ENCODE measurements at places on chromosomes 12 and 14.

DNA sequence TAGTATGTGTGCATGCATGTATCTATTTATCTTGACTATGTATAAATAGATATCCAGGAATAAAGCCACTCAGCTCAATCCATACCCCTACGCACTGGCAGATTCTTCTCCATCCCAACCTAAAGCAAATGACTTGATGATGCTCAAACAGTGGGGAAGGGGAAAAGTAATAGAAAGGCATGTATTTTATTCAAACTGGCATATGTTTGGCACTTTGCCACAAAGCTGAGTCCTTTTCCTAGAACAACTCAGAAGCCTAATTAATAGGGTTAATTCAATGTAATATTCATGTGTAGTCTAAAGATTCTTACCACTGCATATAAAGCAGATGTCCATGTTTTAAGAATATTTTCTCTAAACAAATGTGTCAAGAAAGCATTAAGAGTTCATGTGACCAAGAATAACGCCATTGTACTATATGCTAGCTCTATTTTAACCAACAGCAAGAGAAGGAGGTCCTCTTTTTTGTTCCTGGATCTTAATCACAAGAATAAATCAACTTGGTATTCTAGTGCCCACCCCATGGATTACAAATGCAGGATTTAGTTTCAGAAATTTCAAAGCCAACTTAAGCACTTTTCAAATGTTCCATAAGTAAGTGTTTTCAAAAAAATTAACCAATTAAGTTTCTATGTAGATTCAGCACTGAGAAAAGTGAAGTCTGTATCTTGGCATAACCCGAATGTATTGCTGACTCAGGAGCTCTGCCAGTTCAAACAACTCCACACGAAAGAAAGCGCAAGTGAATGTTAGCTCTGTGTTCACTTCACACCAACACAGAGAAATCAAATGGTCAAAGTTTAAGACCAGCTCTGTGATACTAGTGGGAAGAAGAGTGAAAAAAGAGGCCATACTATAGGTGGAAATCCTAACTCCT lies 233.6 kb downstream of the MED13L start:
- no peak for DNase-seq

- DNase-seq = no peak
Measured at GRCh38 chr14:41349289-41349910, 257.3 kb upstream of the LRFN5 start.

- no peak for DNase-seq
Measured at GRCh38 chr14:95196268-95196667, 38.9 kb upstream of the DICER1 start.

DNA sequence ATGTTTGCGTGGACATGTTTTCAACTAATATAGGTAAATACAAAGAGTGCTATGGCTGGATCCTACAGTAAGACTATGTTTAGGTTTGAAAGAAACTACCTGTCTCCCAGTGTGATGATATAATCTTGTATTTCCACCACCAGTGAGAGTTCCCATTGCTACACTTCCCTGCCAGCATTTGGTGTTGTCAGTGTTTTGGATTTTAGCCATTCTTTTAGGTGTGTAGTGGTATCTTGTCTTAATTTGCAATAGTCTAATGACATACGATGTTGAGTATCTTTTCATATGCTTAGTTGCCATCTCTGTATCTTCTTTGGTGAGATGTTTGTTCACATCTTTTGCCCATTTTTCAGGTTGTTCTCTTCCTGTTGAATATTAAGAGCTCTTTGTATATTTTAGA lies 103.5 kb downstream of the RALGAPA1 start:
- no peak for DNase-seq

Data from neuronal stem cell (in vitro differentiated cells).